ENCODE measurements at places on chromosomes 1 and 21.
A peak's percentile ranks its signal among the peaks of the same experiment; 100 is the strongest.

GRCh38 chr1:166978821-166979220 is 3.5 kb upstream of the ILDR2 start:
- no peak for DNase-seq

GRCh38 chr21:32472890-32473765 is 60.6 kb downstream of the EVA1C start:
- no peak for DNase-seq

GRCh38 chr21:46452710-46453109 is 6.0 kb upstream of the DIP2A start:
- DNase-seq: no peak

DNA sequence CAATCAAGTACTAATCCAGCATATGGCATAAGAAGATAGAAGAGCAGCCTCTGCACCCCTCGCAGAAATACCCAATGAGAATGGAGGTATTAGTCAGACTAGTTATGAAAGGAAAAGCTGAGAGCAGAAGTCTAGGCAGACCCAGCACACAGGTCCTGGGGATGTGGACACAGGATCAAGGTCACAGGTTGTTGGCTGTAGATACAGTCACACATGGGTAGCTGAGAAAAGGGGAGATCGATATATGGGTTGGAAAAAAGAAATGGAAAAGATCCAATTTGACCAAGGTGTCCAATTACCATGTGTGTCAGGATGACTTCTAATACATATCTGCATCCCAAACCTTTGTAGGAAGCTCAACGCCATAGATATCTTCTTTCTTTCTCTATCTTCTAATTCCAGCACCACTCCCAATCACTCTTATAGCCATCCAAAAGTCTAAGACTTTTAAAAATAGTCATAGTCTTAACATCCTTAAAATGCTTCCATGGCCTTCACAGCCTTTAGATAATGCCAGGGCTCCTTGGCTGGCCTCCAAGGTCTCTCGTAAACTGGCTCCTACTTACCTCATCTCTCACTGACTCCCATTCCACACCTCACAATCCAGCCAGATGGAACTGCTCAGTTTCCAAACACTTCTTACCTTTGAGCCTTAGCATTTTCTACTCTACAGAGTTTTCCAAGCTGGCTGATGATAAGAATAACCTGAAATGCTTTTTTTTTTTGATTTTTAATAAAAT is 8.3 kb upstream of the ZC3H11B start:
- DNase-seq: no peak

GRCh38 chr1:158516966-158517365 is 37.2 kb downstream of the OR6Y1 start:
- DNase-seq: no peak

DNA sequence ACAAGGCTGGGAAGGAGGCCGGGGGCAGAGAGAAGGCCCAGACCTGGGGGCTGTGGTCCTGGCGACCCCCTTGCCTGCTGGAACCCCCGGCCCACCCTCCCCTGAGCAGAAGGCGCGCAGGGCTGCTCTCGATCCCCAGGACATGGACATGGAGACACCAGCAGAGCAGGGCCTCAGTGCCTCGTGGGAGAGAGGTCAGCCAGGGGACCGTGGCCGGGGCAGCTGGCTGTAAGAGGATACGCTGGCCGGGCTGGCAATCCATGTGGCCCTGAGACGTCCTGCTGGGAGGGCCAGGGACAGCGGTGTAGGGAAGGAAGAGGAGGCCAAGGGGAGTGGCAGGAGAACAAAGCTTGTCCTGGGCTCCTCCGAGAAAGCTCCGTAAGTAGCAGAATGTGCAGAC is 132.2 kb downstream of the CASZ1 start:
- DNase-seq: no peak

- DNase-seq: no peak
Observed at GRCh38 chr1:175198332-175198731, 5.8 kb upstream of the KIAA0040 start.

DNA sequence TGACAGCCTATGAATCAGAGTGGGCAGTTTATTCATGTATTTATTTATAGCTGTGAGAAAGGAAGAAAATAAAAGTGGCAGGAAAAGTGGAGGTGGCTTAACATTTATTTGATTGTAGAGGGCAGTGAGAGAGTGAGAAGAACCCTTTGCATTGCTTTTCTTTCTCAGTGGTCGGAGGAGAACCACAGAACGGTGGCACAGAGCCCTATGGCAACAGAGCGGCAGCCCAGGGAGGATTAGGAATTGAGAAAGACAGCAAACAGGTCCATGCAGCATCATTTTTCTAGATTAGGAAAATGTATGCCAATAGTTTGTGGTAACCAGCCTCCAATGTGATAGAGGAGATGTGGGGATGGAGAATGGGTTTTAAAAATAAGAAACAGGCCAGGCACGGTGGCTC is 53.1 kb downstream of the NMNAT2 start:
- no peak for DNase-seq

DNA sequence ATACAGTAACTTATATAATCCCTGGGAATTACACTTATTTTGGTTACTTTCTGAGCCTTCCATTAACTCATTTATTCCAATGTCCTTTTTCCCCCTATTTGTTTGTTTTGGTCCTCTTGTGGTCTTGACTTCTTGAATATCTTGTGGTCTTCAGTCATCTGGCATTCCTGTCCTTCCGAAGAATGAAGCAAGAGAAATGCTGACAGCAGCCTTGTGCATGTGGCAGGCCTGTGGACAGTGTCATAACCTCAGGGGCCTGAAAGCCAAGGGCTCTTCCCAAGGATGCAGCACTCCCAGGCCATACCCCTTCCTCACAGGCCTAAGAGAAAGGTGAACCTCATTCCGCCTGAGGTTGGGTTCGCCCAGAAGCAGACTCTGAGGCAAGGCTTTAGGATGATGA is 470.2 kb downstream of the DISC1 start:
- DNase-seq: no peak

DNA sequence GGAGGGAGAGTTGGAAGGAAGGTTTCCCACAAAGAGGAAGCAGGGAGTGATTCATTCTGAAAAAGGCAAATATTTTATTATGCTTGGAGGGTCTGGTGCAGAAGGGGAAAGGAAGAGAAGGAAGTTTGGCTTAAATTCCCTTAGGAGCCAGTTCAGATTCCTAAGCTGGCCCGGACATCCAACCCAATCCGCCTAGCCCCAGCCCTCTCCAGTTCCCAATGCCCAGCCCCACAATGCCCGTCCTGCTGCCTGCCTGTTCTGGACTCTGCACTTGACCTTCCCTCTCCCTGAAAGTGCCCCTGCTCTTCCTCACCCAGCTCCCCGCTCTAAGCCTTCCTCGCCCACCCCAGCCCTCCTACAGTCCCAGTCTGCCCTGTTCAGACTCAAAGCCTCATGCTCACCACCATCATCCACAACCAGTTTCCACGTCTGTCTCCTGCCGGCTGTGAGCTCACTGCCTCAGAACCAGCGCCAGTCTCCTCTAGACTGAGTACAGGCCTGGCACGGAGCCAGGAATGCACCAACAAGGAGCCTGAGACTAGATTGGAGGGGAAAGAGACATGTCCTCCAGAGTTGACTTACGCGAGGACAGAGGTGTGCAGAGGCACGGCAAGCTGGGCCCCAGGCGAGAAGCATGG is 18.9 kb downstream of the CAPN2 start:
- DNase-seq: no peak

DNA sequence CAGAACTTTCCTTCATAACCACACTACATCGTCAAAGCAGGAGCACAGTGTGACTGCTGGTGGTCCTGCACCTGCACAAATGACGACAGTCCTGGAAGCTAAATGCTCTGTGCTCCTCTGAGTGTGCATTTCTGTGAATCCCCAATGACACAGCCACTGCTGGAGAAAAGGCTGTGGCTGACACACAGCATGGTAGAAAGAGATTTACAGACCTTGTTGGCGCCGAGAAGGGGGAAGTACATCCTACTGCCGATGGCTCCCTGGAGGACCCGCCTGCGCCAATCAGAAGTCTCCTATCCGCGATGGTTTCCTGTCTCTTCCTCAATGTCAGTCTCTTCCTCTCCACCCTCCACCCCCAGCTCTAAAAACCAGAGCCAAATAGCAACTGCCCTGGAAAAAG is 115.4 kb upstream of the RAB4A start:
- DNase-seq: peak; percentile 4

- DNase-seq: no peak
Observed at GRCh38 chr1:99675994-99676393, 30.1 kb downstream of the PALMD start.

All from naive thymus-derived CD8-positive, alpha-beta T cell (primary cell).